ENCODE measurements at places on chromosomes 3 and 15.

- DNase-seq, result no peak
These were observed 181.0 kb downstream of the ATG7 start for GRCh38 chr3:11452885-11453847.

- DNase-seq, result no peak
These were observed 25.1 kb upstream of the FSTL1 start for GRCh38 chr3:120475722-120476377.

DNA sequence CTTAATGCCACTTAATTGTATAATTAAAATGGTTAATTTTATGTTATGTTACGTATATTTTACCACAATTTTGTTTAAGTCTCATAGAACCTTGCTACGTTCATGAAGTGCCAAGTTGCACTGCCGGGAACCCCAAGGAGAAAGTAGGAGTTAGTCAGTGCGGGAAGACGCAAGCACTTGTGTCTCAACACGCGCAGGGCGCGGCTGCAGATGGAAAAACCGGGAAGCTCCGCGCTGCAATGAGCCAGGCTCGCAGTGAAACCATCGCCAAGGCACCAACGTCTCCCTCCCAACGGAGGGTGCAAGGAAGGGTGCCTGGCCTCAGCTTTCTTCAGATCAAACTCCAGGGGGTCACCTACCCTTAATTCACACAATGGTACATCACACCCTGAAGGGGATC is 21.6 kb downstream of the MAGI1 start:
- DNase-seq, result no peak

GRCh38 chr3:46095307-46095706 is 68.0 kb upstream of the XCR1 start:
- DNase-seq, result no peak

GRCh38 chr3:161333696-161334095 is 37.6 kb downstream of the SPTSSB start:
- no peak for DNase-seq

DNA sequence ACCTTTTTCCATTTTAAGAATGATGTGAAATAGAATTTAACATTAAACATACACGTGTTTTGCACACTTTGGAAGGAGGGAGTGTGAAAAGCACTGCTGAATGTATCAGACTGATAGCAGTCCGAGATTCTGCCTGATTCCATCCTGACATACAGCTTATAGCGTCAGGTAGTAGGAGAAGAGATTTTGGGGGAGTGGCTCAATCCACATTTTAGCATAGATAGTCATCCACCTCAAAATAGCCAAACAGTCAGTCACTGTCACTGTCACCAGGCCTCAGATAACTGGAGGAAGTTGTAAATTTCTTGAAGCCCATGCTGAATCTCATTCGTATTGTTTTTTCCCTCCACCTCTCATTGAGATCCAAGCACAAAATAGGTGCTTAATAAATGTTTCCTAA is 35.4 kb upstream of the ARHGEF26 start:
- no peak for DNase-seq

GRCh38 chr15:63156086-63156710 is 1.1 kb downstream of the RPS27L start:
- no peak for DNase-seq

GRCh38 chr3:190531406-190531805 is 17.5 kb downstream of the IL1RAP start:
- DNase-seq, result no peak

GRCh38 chr15:100692671-100693070 is 90.3 kb downstream of the ASB7 start:
- DNase-seq, result no peak

DNA sequence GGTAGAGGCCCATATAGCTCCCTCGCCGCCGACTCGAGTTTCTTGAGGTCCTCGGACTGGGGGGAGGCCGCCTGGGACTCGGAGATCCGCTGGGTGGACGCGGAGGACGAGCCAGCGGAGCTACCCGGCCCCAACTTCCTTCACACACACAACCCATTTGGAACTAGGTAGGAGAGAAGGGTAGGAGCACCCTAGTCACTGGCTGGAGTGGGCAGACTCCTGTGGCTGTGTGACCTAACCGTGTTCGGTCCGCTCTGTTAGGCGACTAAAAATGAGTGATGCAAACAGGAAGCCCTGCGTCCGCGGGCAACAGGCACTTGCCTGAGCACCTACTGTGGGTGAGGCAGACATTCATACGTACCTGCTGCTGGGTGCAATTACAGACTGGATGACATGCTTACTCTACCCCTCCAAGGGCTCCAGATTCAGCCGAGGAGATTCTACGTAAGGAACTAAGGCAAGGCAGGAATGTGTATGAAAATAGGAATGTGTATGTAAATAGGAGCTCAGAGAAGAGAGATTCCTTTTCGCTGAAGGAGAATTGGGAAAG is 4.6 kb upstream of the SIN3A start:
- DNase-seq, result peak; percentile 64

GRCh38 chr15:32687556-32687955 is 30.2 kb upstream of the GREM1 start:
- DNase-seq, result no peak

DNA sequence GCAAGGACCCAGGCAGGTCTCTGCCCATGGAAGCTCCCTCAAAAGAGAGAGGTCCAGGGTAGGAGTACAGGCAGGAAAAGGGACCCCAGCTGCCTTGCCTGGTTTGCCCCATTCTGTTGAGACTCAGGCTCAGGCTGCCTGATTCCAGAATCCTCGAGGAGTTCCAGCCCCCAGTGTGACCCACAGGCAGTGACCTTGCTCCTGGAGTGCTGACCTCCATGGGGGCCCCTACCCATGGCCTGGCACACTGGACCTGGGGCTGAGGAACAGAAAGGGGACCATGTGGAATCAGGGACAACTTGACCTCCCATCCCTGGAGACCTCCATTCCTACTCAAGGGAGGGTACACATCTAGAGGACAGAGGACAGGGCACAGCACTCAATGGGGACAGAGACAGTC is 3.4 kb upstream of the SEMA3B start:
- no peak for DNase-seq

DNA sequence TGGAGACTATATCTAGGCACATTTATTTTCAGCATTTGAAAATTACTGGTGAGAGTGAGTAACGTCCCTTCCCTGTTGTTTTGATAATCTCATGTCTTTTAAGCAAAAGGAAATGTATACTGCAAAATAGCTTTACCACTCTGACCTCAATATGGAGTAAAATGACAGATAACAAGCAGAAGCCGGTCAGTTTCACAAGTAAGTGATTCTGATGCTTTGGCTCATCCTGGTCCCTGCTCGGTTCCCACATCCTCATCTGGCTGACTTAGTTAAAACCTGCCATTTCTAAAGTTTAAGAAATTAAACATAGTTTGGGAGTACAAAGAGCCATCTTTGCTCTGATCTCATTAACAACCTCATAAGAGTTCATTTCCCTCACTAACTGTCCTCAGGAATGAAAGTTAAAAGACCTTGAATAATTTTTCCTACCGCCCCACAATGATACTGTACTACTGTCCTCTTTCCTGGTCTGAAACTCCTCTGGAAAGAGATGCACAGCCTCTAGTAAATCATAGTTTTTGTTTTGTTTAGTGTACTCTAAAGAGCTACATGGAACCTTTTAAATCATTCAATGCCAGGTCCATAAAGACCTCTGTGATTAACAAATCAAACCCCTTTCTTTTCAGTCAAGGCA is 72.3 kb upstream of the ICE2 start:
- no peak for DNase-seq

DNA sequence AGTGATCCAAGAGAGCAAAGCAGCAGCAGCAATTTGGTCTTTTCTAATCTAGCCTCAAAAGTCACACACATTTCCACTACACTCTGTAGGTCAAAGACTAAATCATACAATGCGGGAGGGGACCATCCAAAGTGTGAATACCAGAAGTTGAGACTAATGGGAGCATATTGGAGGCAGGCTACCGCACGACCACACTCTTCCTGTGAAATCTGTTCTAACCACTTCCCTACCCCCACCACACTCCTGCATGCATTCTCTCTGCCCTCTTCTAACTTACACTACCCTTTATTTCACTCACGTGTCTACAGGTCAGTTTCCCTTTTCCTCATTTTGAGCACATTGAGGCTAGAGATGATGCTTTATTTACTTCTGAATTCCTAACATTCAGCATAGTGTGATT is 23.7 kb upstream of the PRTG start:
- no peak for DNase-seq

- peak; percentile 21 for DNase-seq
These were observed 552.2 kb upstream of the SUCLG2 start for GRCh38 chr3:68206524-68207117.

- DNase-seq, result no peak
These were observed 503.5 kb downstream of the EDEM1 start for GRCh38 chr3:5690904-5691532.

DNA sequence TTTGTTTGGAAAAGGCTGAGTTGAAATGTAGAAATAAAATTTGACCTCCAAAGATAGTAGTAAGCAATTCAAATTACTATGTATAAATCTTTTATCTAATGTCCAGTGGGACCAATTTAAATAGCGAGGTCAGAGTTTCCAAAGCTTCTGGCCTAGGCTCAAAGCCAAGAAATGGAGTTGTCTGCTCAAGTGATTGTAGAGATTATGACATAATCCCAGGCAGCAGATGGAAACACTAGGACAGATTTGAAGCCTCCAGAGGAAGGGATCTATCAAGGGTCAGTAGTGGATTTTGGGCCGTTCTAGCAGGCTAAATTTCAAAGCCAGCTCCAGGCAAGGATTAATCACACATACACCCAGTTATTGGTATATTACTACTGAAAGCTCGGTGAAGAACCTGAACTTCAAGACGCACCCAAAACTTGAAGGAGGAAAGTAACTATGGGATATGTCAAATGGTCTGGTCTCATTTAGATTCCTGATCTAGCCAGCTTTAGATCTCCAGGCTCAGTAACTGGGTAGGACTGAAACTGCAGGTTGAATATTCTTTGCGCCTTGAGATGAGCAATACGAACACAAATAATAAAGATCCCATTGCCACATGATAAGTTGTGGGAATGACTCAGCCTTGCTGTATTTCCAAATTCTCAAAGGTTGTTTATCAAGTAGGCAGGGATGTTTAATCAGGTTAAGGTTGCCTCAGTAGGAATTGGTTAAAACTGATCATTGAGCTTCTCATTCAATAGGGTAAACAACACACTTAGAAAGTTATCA is 30.9 kb upstream of the ARRDC4 start:
- DNase-seq, result no peak

DNA sequence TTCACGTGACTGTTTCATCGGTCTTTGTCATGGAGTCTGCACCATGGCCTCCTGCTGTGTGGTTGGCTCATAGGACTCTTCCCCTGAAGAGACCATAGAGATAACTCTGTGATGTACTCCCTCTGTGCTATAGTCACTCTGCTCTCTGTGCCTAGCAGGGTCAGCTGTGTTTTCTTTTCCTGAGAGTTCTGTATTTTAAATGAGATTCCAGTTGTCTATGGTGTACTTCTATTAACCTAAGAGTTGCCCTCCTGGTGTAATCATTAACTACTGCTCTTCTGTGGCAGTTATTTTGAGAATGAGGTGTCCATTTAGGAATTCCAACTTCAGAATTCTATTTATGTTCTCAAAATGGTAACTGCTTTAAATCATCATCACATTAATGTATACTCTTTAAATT is 114.5 kb upstream of the ARPP21 start:
- DNase-seq, result no peak

DNA sequence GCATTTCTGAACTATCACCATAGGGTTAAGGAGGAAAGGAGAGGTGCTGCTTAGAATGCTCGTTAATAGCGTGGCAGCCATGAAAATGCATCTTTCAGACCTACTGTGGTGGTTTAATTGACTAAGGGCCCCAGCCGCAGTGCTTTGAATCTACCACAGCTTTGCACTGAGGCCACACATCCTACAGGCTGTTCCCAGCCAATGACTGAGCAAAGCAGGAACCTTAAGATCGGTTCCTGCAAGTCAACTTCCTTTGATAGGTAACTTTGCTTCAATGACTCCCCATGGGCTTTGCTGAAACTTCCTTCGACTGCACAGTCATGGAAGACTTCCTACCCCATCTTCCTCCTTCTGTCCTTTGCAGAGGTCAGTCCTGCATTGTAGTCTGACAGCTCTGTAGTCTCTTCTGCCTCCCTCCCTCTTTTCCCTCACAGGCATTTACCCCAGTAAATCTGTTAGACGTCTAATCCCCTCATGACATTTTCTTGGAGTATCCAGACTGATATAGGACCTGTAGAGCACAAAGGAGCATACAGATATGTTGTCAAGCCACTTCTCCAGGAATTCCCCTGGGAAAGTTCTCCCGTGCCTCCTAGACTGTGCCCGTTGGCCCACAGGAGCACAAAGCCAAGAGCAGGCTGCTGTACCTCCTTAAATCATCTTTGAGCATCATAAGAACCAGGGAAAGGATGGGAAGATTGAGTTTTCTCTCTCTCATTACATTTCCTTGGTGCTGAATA is 2.6 kb upstream of the BCL2A1 start:
- DNase-seq, result no peak

GRCh38 chr15:93848490-93848889 is 382.9 kb upstream of the MCTP2 start:
- no peak for DNase-seq

DNA sequence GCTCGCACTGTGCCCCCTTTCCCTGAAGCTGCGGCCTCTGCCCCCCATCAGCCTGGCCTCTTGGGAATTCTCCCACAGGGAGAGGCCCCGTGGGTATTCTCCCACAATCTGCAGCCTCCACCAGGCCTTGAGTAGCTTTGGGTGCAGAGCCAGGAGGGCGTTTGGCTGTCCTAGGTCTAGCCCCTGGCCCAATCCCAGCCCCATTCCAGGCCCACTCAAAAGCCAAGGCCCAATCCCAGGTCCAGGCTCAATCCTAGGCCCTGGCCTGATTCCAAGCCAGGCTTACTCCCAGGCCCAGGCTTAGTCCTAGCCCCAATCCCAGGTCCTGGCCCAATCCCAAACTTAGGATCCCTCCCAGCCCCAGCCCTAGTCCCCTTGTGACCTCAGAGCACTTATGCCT is 59.8 kb downstream of the CHCHD4 start:
- DNase-seq, result no peak

GRCh38 chr3:144643771-144644198 is 672.2 kb downstream of the DIPK2A start:
- no peak for DNase-seq

DNA sequence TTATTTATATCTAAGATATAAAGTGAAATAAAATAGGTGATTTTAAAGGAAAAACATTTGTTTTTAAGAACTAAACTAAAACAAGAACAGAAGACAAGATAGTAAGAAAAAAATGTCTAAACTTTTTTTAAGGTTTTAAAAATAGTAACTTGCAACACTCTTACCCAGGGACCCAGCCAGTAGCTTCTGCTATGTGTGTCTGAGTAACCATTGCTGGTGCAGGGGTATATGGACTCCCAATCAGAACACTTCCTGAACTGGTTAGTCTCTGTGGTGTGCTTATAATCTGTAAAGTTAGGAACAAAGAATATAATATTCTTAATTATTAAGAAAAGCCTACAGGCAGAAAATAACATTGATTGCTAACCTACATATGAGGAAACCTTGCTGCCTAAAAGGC is 118.4 kb downstream of the ATP1B3 start:
- DNase-seq, result no peak
